ENCODE measurements at places on chromosomes 2 and 18.

- peak; percentile 33 for DNase-seq
Observed at GRCh38 chr2:197079832-197080555, 153.5 kb upstream of the PGAP1 start.

DNA sequence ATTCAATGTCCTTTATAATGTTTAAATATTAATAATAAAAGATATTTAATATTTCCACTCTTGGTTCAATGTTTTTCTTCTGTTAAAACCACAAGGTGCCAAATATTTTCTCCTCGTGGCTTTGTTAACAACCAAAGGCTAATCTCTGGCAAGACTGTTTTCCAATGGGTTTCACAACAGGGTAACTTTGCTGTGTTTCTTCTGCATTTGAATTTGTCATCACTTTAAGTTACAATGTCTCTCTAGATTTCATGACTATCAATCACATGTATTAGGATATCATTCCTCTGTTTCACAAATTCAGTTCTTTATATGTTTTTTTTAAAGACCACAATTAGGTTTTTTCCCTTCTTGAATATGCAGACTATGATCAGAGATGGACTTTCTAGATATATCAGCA, 469.8 kb upstream of the ACVR2A start:
- no peak for DNase-seq

DNA sequence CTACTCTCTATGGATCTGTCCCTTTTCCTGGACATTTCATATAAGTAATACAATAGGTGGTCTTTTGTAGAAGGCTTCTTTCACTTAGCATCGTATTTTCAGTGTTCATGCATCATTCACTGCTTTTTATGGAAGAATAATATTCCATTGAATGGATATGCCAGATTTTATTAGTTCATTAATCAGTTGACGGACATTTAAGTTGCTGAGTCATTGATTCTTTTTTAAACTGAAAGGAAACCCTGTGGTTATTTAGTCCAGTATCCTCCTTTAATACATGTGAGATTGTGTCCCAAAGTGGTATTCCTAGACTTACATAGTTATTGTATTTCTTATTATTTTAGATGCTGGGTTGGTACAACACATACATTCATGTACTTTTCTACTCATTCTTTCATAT, 162.1 kb upstream of the UNC80 start:
- DNase-seq = no peak

GRCh38 chr18:37483221-37483971, 82.2 kb downstream of the CELF4 start:
- DNase-seq = peak; percentile 9

GRCh38 chr2:14292964-14293363, 339.6 kb upstream of the LRATD1 start:
- no peak for DNase-seq

DNA sequence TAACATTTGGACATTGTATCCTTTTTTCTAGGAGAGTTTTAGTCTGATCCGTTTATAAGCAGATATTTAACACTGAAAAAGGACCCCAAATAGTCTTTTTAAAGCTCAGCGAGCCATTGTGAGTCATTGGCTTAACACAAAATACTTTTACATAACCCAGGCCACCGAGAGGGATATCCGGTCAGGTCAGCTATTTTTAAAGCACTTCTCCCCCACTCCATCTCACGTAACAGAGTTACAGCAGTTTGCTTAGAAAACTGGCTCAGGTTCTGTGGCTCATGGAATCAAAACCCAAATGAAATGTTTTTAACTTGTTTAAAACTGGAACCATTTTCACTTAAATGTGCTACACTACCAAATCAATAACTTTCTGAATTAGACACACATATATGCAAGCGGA, 23.9 kb downstream of the COL4A3 start:
- peak; percentile 30 for DNase-seq

DNA sequence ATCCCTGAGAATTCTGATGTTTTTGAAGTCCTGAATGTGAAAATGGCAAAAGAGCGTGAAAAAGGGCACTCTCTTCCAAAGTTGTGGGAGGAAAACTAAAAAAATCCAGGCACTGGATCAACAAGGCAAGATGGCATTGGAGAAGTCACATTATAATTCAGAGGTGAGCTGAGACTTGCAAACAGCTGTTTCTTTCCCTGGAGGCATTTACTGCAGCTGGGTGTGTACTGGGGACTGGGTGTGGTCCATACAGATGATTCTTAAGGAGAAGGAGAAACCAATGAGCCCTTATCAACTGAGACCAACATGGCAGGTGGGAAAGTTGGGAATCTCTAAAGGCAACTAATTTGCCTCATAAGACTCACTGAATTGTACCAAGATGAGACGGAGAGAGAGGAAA, 313.9 kb downstream of the TRIB2 start:
- DNase-seq = no peak

- DNase-seq = no peak
Observed at GRCh38 chr18:31156821-31157763, 5.6 kb downstream of the DSC1 start.

GRCh38 chr2:176167398-176167797, 10.3 kb downstream of the HOXD3 start:
- DNase-seq = no peak

Data from kidney capillary endothelial cell (primary cell).